ENCODE measurements at places on chromosomes 2 and 18. TPM values are rescaled to one million over a fixed set of nuclear protein-coding genes. Genes with fewer than 3 reads are reported as not detected.

DNA sequence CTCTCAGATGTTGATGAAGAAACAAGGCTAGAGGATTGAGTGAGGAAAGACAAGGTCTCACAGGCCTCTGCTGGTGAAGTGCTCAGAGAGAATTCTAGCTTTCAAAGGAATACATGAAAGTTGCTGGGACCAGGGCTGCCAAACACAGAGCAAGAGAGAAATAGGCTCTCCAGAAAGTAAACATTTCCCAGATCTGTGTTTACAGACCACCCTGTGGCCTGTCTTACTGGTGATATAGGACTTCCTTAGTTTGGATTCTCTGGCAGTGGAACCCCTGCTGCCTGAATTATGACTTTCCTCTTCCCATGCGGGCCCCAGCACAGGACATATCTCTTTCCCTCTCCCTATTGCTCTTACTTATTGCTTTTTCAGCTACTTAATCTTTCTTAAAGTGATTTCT lies 64.5 kb downstream of the TACR1 start:
- DNase-seq: no peak

The PLA2R1 gene
- not detected for total RNA-seq

DNA sequence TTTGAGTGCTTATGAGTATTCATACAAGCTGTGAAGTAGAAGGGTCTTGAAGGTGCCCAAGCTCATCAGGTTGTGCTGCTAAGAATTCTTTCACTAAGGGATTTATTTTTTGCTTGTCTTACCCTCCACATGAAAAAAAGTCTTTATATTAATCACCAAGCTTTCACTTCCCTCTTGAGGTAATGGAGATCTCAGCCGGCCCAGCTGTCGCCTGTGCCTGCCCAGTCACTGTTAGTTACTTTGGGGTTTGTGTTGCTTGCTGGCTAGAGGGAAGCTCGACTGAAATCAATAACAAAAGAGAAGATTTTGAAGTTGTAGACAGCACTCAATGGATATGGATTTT lies 21.9 kb downstream of the MC2R start:
- no peak for DNase-seq

GRCh38 chr18:8050616-8051329 lies 483.7 kb downstream of the PTPRM start:
- DNase-seq: no peak

The LIMS4 gene
- 1.1 TPM for total RNA-seq

All from activated naive CD4-positive, alpha-beta T cell treated with anti-CD3 and anti-CD28 coated beads for 36 hours (primary cell).